Astrocyte (in vitro differentiated cells and primary cell): ENCODE measurements at places on chromosomes 1 and 21. TPM values are rescaled to one million over a fixed set of nuclear protein-coding genes. Genes with fewer than 3 reads are reported as not detected.

DNA sequence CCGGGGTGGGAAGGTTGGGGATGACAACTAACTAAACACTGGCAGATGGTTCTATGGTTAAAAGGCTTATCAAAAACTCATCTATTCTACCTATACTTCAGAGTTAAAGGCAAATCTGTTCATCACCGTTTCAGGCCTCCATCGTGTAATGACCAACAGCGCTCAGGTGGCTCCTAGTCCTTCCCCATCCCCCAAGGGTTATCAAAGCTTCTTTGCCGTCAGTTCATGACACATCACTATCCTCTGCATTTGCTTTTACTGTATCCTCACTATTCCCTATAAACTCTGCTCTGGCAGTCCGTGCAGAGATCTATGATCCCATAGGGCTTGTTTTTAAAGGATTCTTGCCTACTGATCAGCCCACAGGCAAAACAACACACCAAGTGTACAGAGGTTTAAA is 8.2 kb downstream of the HMGN1 start:
- DNase-seq: no peak

- DNase-seq: peak; percentile 95
Measured at GRCh38 chr1:207805841-207806421, 54.1 kb downstream of the CD46 start.

- no peak for DNase-seq
Measured at GRCh38 chr1:4626560-4627319, 27.7 kb upstream of the AJAP1 start.

DNA sequence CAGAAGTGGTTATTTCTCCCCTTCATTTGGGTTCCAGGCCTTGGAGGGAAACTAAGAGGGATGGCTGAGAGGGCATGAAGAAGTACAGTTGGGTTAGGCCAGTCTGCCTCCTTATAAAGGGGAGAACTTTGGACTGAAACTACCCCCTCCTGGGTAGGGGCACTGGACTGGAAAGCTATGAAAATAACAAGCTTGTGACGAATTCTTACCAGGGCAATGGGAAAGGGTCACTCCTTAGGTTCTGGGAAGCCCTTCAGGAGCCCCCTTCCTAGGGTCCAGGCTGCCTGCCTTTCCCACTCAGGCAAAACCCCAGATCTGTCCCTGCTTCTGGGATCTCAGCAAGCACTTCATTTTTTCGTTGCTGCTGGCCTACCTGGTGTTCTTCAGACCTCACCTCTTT is 9.8 kb upstream of the P3R3URF start:
- no peak for DNase-seq

DNA sequence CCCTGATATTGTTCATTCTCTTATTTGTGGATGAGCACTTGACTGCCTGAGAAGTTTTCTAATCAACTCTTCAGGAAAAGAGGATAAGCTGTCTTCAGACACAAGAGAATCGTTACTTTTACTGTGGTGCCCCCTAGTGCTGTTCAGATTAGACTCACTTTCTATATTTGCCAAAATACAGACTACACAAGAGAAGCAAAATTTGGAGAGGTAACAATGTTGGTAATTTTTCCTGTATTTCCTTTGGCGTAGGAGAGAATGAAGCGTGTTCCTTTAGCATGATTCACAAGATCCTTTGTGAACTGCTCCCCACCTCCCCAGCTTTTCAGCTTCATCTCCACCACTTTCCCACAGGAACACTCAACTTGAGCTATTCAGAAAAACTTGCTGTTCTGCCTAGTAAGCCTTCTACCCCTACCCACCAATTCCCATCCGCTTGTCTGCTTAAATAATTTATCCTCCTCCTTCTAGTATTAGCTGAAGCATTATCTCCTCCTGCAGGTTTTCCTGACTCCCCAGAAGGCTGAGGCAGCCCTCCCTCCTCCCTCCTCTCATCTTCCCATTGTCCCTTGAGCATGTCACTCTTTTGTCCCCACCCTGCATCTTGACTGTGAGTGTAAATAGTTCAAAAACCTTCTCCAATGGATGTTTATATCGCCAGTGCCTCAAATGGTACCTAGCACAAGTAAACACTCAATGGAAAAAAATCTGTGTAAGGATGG is 4.5 kb downstream of the TNFSF4 start:
- peak; percentile 98 for DNase-seq

GRCh38 chr1:33606272-33606671 is 133.8 kb downstream of the ZSCAN20 start:
- no peak for DNase-seq

- peak; percentile 51 for DNase-seq
Measured at GRCh38 chr1:228378090-228378872, 28.4 kb downstream of the TRIM11 start.

DNA sequence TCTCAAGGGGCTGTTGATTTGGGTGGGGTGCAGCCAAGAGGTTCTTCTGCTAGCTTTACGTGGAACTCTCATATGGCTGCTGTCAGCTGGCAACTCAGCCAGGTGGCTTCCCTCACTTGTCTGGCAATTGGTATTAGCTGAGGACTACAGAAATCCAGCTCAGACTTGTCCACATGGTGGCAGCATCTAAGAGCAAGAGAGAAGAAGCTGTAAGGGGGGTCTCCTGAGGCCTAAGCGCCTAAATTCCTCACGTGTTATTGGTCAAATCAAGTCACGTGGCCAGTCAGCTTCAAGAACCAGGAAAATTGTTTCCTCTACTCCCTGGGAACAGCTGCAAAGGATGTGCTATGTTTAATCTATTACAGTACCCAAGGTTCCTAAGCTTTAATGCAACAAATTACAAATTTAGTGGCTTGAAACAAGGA is 4.2 kb upstream of the DYRK3 start:
- DNase-seq: peak; percentile 74

Gene MRPL39
- 29.6 and 32.5 TPM in 2 replicates for total RNA-seq

Gene CFAP45
- total RNA-seq: 3.2 and 4.3 TPM in 2 replicates

DNA sequence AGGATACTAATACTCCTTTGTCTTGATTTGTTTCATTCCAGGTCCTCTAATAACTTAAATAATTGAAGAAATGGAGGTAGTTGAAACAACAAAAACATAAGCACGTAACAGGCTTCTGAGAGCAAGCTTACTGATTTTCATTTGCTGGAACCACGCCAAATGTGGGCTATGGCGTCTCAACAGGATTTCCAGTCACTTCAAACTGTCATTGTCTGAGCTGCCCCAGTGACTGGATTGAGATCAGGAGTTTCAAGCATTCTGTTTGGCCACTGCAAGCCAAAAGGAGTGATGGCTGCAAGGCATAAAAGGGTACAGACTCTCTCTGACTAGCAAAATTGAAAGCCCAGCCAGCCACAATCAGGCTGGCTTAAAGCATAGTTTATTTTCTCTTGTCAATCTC is 289.9 kb downstream of the DPYD start:
- DNase-seq: peak; percentile 33

- no peak for DNase-seq
Measured at GRCh38 chr1:18535391-18536210, 54.9 kb downstream of the KLHDC7A start.

Gene KIF17
- 2.2 and 2.3 TPM in 2 replicates for total RNA-seq

DNA sequence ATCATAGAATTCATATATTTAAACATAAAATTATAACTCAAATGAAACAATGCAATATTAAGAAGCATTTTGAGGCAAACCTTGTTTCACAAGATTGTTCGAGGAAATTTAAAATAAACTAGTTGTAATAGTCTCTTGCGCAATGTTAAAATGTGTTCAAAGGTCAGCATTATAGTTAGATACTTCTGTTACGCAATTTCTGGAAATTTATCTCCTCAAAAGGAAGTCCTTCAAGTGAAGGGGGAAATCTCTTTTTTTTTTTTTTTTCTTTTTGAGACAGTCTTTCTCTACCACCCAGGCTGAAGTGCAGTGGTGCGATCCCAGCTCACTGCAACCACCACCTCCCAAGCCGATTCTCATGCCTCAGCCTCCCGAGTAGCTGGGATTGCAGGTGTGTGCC is 52.1 kb downstream of the FMO4 start:
- DNase-seq: no peak

DNA sequence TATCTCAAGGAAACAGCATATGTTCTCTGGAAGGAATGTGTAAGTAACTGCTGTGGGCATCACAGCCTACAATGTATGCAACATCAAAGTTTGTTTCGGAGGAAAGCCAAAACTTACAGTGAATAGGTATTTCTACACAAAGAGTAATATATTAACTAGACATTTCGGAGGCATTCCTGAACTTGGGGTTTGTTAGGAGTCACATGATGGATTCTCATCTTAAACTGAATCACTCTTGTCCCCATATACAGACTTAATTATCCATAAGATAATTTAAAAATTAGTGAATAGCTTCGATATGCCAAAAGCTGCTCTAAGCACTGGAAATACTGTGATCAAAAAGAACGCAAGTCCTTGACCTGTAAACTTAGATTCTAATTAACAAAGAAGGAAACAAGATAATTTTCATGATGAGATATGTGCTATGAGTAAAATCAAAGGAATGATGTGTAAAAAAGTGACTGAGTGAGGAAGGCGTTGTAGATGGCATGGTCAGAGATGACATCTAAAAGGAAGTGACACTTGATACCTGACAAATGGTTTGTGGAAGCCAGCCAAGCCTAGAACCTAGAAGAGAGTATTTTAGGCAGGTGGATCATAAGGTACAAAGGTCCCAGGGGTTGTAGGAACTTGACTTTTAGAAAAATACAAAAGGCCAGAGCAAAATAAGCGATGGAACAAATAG is 273.1 kb downstream of the MRPL39 start:
- no peak for DNase-seq
